ENCODE measurements at places on chromosomes 6 and 20. TPM values are rescaled to one million over a fixed set of nuclear protein-coding genes. Genes with fewer than 3 reads are reported as not detected.

DNA sequence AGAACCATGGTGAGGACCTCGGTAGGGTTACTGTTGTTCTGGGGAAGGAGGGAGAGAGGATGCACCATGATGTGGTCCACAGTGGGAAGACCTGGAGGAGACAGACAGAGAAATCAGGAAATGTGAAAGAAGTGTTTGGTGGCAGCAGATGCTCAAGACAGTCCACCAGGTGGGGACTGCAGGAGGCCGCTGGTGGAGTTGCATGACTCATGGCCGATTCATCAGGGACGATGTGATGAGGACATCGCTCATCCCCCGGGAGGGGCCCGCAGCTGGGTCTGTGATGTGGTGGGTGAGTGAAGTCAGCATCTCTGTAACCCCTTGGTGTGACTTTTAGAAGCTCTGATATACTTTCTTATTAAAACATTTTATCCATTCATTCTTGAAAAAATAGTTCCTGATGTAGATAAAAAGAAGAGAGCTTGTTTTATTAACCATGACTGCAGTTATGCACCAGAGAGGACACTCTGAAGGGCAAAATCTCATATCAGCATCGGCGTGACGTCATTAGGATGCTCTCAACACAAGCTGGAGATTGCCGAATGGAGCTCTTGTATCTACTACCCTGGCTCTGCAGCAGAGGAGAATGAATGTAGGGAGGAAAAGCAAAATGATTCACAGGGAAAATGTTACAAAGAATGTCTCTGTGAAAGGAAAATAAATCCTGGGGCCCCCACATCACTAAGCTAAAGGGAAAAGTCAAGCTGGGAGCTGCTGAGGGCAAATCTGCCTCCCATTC, 71.2 kb downstream of the RAMACL start:
- DNase-seq = no peak

DNA sequence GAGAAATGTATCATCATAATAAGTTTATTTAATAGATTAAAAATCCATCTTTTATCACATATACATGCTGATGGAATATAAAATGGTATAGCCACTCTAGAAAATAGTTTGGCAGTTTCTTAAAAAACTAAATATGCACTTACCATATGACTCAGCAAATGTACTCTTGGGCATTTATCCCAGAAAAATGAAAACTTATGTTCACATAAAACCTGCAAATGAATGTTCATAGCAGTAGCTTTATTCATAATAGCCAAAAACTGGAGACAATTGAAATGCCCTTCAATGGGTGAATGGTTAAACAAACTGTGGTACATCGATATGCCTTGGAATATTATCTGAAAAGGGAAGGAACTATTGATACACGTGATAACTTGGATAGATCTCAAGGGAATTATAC, 6.4 kb upstream of the NCOA7 start:
- no peak for DNase-seq

GRCh38 chr6:67642582-67642981, 992.5 kb upstream of the ADGRB3 start:
- DNase-seq = no peak

DNA sequence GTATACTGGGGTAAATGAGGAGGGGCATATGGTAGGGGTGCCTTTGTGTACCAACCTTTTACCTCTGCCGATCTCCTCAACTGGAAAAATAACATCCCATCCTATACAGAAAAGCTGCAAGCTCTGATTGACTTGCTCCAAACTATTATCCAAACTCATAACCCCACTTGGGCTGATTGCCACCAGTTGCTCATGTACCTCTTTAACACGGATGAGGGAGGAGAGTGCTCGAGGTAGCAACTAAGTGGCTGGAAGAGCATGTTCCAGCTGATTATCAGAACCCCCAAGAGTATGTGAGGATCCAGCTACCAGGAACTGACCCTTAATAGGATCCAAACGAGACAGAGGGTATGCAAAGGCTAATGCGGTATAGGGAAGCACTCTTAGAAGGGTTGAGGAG, 299.6 kb downstream of the RNGTT start:
- DNase-seq = no peak

- DNase-seq = no peak
These were observed 299.6 kb downstream of the TAF4 start for GRCh38 chr20:61765871-61766654.

GRCh38 chr20:53736122-53736756, 142.6 kb upstream of the ZNF217 start:
- no peak for DNase-seq

GRCh38 chr20:56621730-56622129, 7.4 kb upstream of the TFAP2C start:
- DNase-seq = no peak

- DNase-seq = no peak
These were observed 681.0 kb upstream of the GJE1 start for GRCh38 chr6:141451511-141452353.

DNA sequence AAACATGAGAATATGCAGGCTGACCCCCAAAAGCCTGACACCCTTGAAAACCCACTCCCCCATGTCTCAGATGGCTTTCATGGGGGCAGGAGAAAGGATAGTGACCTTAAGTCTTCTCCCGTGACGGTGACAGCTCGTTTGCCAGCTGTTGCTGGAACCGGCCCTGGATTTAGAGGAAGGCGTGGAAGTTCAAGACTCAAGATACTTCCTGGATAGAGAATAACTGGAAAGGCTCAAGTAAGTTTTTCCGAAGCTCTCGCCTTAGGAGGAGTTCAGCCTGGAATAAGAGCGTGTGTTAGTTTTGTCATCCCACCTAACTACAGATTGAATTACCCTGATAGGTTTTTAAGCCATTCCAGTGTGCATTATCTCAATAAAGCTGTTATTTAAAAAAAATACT, 11.6 kb upstream of the MTG2 start:
- no peak for DNase-seq

DNA sequence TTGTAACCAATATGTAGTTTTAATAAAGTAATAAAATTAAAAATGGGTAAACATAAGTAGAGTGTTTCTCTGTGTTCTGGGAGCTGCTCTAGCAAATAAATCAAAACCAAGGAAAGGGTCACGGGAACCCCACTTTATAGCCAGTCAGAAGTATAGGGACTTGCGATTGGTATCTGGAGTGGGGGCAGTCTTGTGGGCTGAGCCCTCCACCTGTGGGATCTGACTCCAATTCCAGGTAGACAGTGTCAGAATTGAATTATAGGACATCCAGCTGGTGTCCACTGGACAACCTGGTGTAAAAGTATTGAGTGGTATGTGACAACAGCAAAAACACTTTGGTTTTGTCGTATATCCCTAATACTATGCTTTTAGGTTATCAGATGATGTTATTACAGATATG, 14.5 kb downstream of the SOD2 start:
- DNase-seq = no peak

GRCh38 chr6:119620846-119621555, 271.4 kb upstream of the MAN1A1 start:
- DNase-seq = no peak

- DNase-seq = no peak
These were observed 643.8 kb downstream of the DHX35 start for GRCh38 chr20:39605908-39606307.

GRCh38 chr20:3106658-3107463, 22.3 kb upstream of the AVP start:
- DNase-seq = no peak

- DNase-seq = no peak
These were observed 45.5 kb upstream of the SLC23A2 start for GRCh38 chr20:5046656-5047339.

DNA sequence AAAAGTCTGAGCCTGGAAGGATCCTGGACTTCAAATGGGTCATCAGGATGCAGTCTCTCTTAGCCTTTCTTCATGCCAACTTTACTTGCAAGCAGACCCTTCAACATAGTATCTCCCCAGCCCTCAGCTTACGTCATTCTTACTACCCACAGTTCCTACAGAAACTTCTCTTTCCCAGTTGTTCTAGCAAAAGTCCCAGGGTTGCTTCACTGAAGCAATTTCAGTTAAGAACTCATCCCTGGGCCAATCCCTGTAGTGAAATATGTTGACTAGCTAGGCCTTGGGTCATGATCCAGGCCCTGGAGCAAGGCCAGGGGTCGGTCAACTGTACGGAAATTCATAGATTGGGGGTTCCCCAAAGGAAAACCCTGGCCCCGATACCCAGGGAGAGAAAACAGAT, 8.6 kb upstream of the FAM83D start:
- DNase-seq = no peak

- peak; percentile 49 for DNase-seq
These were observed 324.2 kb upstream of the HSF2 start for GRCh38 chr6:122075084-122075838.

DNA sequence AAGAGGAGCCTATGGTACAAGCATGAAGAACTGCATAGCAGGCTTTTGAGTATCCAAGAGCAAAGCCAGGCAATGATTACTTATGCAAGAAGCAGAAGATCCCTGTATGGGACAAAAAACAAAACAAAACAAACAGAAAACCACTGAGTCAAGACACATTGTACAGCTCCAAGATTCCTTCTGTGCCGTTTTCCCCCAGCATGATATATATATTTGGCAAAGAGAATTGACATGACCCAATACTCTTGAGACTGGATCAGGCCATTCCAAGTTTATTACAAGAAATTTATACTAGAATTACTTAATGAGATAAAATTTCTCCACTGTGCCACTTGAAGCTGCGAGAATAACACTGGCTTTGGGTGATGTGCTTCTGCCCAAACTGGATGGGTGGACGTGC, 65.5 kb downstream of the TRMT11 start:
- DNase-seq = no peak

DNA sequence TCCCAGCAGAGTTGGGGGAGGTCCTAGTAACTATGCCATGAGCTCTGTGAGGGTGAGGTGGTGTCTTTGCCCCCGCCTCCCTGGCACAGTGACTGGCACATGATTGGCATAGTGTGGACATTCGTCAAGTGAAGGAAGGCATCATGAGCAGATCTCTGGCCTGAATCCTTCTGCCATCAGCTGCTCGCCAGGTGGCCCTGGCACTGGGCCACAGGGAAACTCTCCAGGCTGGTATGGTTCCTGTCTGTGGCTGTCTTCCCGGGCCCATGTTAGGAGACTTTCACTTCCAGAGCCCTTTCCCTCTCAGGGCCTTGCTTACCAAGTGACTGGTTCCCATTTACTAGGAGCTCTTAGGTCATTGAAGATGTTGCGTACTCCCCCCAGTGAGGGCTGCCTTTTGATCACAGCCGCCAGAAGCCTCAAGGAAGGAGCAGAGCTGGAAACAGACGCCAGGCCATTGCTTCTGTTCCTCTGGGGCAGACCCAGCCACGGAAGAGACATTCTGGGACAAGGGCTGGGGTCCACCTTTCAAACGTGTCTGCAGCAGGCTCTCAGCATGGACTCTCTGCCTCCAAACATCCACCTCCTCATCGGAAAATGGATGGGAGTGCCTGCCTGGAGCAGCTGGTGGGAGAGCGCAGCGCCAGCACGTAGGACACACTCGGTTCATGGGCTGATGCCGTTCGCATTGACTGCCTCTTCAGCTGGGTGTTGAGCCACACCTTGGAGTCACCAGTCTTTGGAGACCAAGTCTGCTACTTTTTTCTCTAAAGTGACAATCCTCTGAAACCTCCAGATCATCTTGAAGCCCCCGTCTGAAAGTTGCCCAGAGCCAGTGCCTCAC, 67.2 kb downstream of the PTPN1 start:
- no peak for DNase-seq

GRCh38 chr6:37578104-37578503, 78.4 kb upstream of the CCDC167 start:
- DNase-seq = no peak

DNA sequence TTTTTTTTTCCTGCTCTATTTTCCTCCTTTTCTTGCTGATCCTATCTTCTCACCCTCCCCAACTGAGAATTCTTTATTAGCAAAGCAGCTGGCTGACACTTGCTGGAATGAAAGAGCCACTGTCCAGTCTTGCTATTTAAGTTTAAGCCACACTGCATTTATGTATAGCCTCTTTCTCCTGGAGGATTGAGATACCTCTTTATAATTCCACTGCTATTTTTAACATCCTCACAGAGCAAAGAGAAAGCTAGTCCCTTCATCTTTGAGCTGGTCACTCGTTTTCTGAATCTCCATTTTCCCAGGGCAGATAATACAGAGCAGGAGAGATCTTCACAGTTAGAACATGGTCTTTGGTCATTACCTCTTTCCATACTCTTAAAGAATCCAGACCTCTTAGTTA, 36.0 kb upstream of the EEF1A1 start:
- no peak for DNase-seq

- DNase-seq = no peak
These were observed 7.5 kb downstream of the FAM110A start for GRCh38 chr20:840858-841567.

Gene CPXM1
- 46.8 TPM for polyA plus RNA-seq

Gene LAMA2
- 130 TPM for polyA plus RNA-seq

Gene LY6G6F
- not detected for polyA plus RNA-seq

Gene WFDC12
- not detected for polyA plus RNA-seq

Gene SPDEF
- not detected for polyA plus RNA-seq

Gene DEFB132
- polyA plus RNA-seq = not detected

Gene SYNJ2
- polyA plus RNA-seq = 9.8 TPM

Gene GRM1
- 0.10 TPM for polyA plus RNA-seq

Gene DLK2
- 1.9 TPM for polyA plus RNA-seq

All from hindlimb muscle (tissue), 1 donor.